ENCODE measurements at places on chromosomes 3 and 15.
A peak's percentile ranks its signal among the peaks of the same experiment; 100 is the strongest.

GRCh38 chr3:63585927-63586326 is 66.5 kb upstream of the SNTN start:
- no peak for DNase-seq

DNA sequence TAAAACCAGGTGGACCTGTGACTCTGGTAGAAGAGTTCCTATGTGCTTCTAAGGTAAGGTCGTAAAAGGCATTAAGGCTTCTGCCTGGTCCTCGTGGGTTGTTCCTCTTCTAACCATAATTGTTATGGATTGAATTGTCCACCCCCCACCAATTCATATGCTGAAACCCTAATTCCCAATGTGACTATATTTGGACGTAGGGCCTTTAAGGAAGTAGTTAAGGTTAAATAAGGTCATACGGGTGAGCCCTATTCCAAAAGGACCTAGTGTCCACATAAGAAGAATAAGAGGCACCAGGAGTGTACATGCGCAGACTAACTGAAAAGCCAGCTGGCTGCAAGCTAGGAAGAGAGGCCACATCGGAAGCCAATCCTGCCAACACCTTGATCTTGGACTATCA is 1.9 kb downstream of the ADPGK start:
- no peak for DNase-seq

GRCh38 chr15:35436422-35436821 is 109.5 kb downstream of the DPH6 start:
- no peak for DNase-seq

- no peak for DNase-seq
These were observed 1.7 kb upstream of the DNAJC17 start for GRCh38 chr15:40808861-40809450.

GRCh38 chr3:193665370-193665989 is 72.5 kb downstream of the OPA1 start:
- DNase-seq = peak; percentile 15

DNA sequence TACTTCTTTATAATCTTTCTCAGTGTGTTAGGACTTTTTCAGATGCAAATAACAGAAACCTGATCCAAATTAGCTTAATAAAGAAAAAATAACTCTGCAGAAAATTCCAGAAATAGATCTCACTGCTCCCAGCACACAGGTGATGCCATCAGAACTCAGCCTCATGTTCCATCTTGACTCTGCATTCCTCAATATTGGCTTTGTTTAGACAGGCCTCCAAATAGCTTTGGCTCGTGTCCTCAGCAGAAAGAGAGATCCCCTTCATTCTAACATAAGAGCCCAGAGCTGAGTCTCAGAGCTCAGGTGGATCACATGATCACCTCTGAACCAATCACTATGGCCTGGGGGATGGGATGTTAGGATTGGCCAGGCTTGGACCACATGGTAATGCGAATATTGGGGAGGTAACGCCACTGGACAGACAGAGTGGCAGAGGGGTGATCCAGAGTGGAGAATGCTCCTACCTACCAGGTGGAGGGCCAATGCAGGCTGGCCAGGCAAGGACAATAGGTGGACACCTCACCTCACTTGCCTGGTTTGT is 46.6 kb upstream of the TBC1D21 start:
- DNase-seq = no peak

GRCh38 chr3:62602129-62602770 is 228.9 kb upstream of the FEZF2 start:
- DNase-seq = no peak

DNA sequence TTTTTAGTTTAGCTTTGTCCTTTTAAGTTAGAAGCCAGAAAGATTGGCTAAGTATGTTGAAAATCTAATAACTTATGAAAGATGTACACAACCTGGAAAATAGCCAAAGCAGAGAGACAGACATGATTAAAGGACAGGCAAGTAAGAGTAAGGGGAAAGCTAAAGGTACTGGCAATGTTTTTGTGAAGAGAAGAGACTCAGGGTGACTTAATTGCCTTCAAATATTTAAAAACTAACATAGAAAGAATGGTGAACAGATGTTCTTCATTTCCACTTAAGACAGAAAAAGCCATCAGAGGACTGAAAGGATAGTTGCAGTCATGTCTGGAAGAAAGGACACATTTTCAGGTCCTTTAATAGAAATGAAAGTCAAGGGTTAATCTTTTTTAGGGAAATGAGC is 68.8 kb downstream of the ZNF385D start:
- DNase-seq = no peak

DNA sequence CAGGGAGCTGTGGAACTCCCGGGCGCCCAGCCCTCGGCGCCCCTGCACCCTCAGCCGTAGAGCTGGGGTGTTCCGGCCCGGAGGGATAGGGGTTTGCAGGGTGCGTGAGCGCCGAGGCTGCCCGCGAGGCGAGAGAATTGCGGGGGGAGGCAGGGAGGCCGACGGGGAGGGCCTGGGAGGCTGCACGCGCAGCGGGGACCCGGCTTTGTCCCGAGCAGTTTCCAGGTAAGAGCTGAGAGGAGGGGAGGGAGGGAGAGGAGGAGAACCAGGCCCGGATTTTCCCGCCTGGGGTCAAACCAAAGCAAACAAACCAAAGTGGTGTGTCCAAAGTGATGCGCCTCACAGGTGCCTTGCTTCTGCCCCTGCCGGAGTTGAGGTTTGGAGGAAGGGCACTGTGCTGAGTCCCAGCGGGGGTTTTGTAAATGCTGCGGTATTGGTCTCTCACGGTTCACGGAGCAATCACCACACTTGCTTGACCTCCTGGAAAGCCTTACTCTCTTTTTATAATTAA is 146.4 kb downstream of the TJP1 start:
- no peak for DNase-seq

DNA sequence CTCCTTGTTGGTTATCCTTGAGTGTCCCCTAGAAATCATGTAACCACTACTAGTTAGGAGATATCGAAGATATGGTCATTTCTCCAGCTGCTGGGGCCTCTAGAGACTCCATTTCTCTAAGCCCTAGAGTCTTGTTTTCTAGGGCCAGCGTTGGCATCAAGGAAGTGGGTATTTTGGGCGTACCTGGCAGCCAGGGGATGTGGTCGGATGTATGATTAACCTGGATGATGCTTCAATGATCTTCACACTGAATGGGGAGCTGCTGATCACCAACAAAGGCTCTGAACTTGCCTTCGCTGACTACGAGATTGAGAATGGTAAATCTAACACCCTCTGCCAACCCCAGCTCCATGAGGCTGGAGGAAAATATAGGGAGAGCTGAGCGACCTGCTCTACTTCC is 325.5 kb downstream of the RYR3 start:
- DNase-seq = no peak

- no peak for DNase-seq
These were observed 777 bp downstream of the LOXL1 start for GRCh38 chr15:73927003-73927475.

- no peak for DNase-seq
These were observed 91.4 kb upstream of the MEX3B start for GRCh38 chr15:82137261-82137660.

DNA sequence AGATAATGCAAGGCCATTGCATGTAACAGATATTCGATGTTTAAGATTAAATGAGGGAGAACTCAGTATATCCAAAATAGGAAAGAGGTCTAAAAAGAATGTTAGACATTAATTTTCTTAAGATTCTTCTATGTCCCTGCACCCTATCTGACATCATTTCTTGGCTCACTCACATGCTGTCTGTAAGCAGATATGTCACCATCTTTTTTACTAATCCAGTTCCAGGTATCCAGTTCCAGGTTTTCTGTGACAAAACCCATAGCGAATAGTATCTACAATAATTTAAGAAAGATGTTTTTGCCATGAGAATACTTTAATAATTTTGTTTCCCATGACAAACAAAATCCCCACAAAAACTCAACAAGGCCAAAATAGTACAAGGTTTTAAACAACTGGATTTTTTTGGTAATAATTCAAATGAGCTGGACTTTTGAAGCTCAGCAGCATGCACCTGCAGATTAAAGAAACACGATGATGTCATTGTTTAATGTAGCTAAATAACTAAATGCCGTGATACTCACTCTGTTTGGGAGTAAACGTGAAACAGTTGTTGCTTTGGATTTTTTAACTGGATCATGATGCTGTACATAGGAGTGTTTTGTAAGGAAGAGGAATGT is 867.6 kb downstream of the EPHA3 start:
- DNase-seq = no peak

- no peak for DNase-seq
These were observed 76.5 kb downstream of the MYO1E start for GRCh38 chr15:59296181-59296617.

GRCh38 chr3:76497636-76498035 is 542.3 kb upstream of the ROBO2 start:
- DNase-seq = no peak

DNA sequence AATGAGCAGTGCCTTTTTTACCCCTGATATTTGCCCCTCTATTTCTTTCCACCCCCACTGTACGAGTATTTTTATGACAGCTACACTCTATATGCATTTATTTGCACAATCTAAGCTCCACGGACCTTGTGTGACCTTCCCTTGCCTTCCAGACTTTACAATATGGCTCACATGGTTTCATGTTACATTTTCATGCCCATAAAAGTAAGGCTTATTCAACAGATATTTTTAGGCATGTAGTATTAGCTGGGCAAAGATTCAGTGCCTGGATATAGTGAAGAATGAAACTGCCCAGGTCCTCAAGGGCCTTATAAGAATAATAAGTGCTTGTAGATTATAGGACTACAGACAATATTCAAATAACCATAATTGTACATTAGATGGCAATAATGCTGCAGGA is 481.9 kb upstream of the CNTN4 start:
- DNase-seq = no peak

- no peak for DNase-seq
These were observed 31.8 kb downstream of the GPR176 start for GRCh38 chr15:39888243-39888642.

- DNase-seq = peak; percentile 62
These were observed 18.8 kb downstream of the ZBBX start for GRCh38 chr3:167361306-167361705.

- no peak for DNase-seq
These were observed 69.6 kb downstream of the PLOD2 start for GRCh38 chr3:146091397-146091796.

DNA sequence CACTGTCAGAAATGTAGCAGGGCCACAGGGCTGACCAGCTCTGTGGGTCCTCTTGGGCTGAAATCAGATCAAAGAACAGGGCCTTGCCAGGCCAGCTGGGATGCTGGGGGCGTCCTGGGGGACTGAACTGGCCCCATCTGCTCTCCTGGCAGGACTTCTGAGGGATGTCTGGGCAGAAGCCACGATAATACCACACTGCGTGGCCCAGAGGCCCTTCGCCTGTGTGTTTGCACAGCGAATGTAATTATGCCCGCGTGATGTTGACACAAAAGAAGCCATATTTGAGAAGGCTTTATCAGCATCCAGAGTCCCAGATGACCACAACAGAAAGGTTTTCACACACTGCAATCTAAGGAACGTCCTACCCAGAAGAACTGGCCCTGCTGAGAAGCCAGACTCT is 174.0 kb downstream of the RAB11A start:
- no peak for DNase-seq

DNA sequence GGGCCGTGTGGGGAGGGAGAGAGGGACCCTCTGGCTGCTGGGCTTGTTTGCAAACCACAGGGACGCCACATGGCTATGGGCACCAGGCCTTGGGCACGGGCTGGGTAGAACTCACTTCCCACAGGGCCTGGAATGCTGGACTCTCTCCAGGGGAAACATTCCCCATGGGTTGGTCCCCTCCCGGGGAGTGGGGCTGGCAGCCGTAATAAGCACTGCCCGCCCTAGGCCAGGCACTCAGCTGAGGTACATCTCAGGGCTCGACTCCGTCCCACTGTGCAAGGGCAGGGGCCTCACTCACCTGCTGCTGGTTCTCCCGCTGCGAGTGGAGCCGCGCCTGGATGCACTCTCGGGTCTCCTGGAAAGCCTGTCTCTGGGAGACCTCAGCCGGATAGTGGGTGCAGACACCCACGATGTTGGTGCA is 96.7 kb downstream of the ADCY5 start:
- no peak for DNase-seq
